ENCODE measurements at places on chromosomes 4 and X. TPM values are rescaled to one million over a fixed set of nuclear protein-coding genes. Genes with fewer than 3 reads are reported as not detected.

GRCh38 chrX:66833426-66833825, 194.5 kb upstream of the EDA2R start:
- no peaks in the 10 kb centered on the region for H3K4me1 ChIP-seq
- no peak overlapping the region for H3K4me3 ChIP-seq
- no peak for DNase-seq
- no peak overlapping the region for H3K27ac ChIP-seq
- H3K27me3 ChIP-seq = no peaks in the 10 kb centered on the region

DNA sequence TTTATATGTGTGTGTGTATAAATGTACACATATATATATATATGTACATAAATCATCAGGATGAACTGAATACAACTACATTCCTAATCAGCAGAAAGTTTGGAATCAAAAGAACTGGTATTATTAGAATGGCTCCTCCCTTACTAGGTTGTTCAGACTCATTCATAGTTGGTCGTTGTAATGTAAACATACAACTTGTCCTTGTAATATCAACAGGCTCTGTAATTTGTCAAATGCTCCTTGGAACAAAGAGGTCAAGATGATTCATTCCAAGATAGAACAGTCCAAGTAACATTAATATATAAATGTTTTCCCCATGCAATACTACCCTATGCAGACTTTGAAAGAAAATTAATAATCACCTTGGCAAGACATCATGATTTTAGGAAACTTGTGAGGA, 351.4 kb upstream of the SMIM31 start:
- no peak for DNase-seq
- H3K27ac ChIP-seq = no peak overlapping the region
- no peaks in the 10 kb centered on the region for H3K36me3 ChIP-seq
- no peaks in the 10 kb centered on the region for H3K27me3 ChIP-seq

GRCh38 chrX:154008521-154008920, 11.2 kb downstream of the IRAK1 start:
- H3K36me3 ChIP-seq = peaks cover 16% of the 10 kb centered on the region
- no peak overlapping the region for H3K27ac ChIP-seq
- H3K4me1 ChIP-seq = peaks cover 4% of the 10 kb centered on the region
- H3K27me3 ChIP-seq = peaks cover 62% of the 10 kb centered on the region
- DNase-seq = no peak

The FAM3A gene
- 19.1 TPM for total RNA-seq

GRCh38 chr4:7759216-7759615, 180.4 kb downstream of the AFAP1 start:
- peaks cover 15% of the 10 kb centered on the region for H3K4me1 ChIP-seq

GRCh38 chrX:31021537-31021936, 50.3 kb downstream of the FTHL17 start:
- no peak overlapping the region for H3K27ac ChIP-seq
- no peaks in the 10 kb centered on the region for H3K4me1 ChIP-seq
- H3K36me3 ChIP-seq = no peaks in the 10 kb centered on the region
- peak; percentile 91 for DNase-seq
- peaks cover 7% of the 10 kb centered on the region for H3K27me3 ChIP-seq

The FGA gene
- total RNA-seq = 0.49 TPM

DNA sequence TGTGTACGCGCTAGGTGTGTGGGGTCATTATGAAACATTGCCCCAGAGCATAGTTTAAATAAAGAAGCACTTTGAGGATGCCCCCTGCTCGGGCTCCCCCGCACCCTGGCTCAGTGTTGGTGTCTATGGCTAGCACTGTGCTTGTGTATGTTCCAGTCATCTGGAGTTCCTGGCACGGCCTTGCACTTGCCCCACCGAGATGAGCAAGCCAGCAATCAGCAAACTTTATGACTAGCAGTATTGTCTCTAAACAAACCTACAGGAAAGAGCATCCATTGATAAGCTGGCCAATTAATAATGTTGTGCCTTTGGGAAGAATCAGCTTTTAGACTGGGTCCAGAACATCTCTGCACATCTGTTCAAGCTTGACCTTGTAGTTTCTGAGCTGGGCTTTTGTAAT, 707 bp upstream of the SHROOM4 start:
- peaks cover 36% of the 10 kb centered on the region for H3K27me3 ChIP-seq
- peak overlapping the region; percentile 54 for H3K4me3 ChIP-seq
- H3K36me3 ChIP-seq = no peaks in the 10 kb centered on the region
- H3K4me1 ChIP-seq = peaks cover 8% of the 10 kb centered on the region

- H3K27me3 ChIP-seq = no peaks in the 10 kb centered on the region
- no peaks in the 10 kb centered on the region for H3K36me3 ChIP-seq
Measured at GRCh38 chr4:32135642-32136041, 1415.5 kb downstream of the PCDH7 start.

The PRSS12 gene
- 7.1 TPM for total RNA-seq

DNA sequence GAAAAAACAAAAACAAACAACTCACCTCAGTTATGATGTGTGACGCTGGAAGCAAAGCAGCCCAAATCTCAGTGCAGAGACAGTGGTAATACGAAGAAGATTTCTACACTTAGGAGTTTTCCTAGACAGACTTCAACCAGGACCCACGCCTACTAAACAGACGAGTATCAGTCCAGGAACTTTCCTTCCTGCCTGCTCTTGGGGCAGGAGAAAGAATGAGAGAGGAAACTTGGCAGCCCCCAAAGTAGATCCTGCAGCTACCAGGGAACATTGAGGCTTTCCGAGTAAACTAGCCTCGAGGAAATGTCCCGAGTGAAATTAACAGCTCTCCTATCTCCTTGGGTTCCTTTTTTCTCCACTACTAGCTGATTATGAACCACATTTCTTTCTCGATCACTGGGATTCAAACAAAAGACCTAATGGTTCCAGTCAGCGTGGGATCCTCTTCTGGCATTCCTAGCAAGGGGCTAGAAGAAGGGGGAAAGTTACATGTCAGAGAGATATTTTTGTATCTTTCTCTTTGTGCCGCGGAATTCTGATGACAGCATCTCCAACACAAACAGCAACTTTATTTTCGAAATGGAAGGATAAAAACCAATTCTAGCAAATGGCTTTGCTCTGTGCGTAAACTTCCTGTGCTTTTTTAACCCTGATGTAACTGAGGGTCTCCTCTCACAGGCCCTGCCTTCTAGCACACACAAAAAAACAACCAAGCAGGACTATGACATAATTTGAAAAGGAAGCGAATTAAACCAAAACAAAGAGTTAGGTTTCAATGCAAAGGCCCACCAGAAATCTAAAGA, 53.2 kb downstream of the PPM1K start:
- H3K27ac ChIP-seq = peak overlapping the region; percentile 96
- H3K4me1 ChIP-seq = peaks cover 7% of the 10 kb centered on the region
- H3K27me3 ChIP-seq = no peaks in the 10 kb centered on the region
- H3K36me3 ChIP-seq = no peaks in the 10 kb centered on the region
- H3K4me3 ChIP-seq = peak overlapping the region; percentile 35

The FGG gene
- 0.44 TPM for total RNA-seq

DNA sequence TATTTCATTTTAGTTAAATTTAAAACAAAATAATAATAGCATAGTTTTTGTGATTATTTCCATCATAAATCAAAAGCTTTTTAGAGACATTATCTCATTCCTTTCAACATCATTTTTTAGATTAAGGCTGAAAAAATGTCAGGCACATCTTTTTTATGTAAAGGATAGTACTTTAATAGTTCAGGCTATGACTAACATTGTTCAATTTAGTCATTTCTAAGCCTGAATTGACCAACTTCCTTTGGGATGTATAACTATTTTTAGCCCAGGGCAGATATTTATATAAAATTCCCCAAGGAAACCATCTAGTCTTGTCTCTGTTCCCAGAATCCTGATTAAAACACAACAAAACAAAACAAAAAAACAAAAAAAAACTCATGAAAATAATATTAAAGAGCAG, 145.6 kb upstream of the PCDH18 start:
- H3K27me3 ChIP-seq = no peaks in the 10 kb centered on the region
- H3K27ac ChIP-seq = no peak overlapping the region
- DNase-seq = peak; percentile 78
- H3K4me3 ChIP-seq = no peak overlapping the region

GRCh38 chrX:153662266-153662665, 11.3 kb downstream of the PNCK start:
- H3K27me3 ChIP-seq = peaks cover 27% of the 10 kb centered on the region
- H3K36me3 ChIP-seq = no peaks in the 10 kb centered on the region
- no peaks in the 10 kb centered on the region for H3K4me1 ChIP-seq
- no peak for DNase-seq
- H3K4me3 ChIP-seq = no peak overlapping the region
- no peak overlapping the region for H3K27ac ChIP-seq

The TENM3 gene
- 32.9 TPM for total RNA-seq

DNA sequence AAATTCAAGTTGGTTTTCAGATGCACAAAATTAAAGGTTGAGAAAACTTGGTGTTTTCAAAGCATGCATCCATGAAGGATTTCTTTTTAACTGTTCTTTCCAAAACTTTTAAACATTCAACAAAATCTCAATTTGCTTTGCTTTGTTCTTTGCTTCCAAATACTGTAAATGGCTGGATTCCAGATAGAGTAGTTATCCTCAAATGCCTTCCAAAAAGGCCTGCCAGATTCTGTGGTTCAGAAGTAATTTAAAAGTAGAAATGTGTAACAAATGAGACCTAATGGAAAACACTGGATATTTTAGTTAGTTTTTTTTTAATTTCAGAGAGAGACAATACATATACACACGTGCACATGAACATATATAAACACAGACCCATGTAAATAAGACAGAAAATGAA, 97.3 kb downstream of the NR3C2 start:
- no peaks in the 10 kb centered on the region for H3K36me3 ChIP-seq
- H3K4me1 ChIP-seq = peaks cover 4% of the 10 kb centered on the region
- DNase-seq = peak; percentile 88
- no peak overlapping the region for H3K4me3 ChIP-seq

- peak overlapping the region; percentile 82 for H3K4me3 ChIP-seq
- DNase-seq = peak; percentile 61
- peak overlapping the region; percentile 56 for H3K27ac ChIP-seq
- H3K27me3 ChIP-seq = peaks cover 4% of the 10 kb centered on the region
Measured at GRCh38 chr4:183906739-183907651, 1.9 kb downstream of the STOX2 start.

DNA sequence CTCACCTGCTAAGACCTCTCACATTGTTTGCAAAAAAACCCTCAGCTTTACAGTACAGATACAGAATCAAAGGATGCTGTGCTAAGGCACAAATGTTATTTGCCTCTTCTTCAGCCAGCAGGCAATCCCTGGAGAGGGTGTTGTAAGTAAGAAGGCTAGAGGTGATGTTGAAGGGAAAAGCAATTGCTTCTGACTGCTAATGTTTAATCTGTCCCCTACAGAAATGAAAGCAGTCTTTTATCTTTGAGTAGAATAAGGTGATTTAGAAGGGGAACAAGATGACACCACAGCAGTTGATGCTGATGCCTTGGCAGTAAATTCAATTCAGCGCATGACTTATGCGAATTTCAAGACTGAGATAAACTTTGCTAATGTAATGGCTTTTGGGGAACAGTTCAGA, 1064.8 kb upstream of the IGFBP7 start:
- no peak overlapping the region for H3K27ac ChIP-seq
- peak; percentile 45 for DNase-seq
- H3K36me3 ChIP-seq = no peaks in the 10 kb centered on the region
- H3K27me3 ChIP-seq = no peaks in the 10 kb centered on the region
- no peak overlapping the region for H3K4me3 ChIP-seq

The CSAG3 gene
- not detected for total RNA-seq

The DCAF12L2 gene
- 15.1 TPM for total RNA-seq

The VCX3B gene
- not detected for total RNA-seq

- H3K4me1 ChIP-seq = peaks cover 4% of the 10 kb centered on the region
- peaks cover 12% of the 10 kb centered on the region for H3K27me3 ChIP-seq
- no peak for DNase-seq
- no peaks in the 10 kb centered on the region for H3K36me3 ChIP-seq
- no peak overlapping the region for H3K27ac ChIP-seq
- H3K4me3 ChIP-seq = no peak overlapping the region
Measured at GRCh38 chrX:11349661-11350337, 56.6 kb downstream of the AMELX start.

DNA sequence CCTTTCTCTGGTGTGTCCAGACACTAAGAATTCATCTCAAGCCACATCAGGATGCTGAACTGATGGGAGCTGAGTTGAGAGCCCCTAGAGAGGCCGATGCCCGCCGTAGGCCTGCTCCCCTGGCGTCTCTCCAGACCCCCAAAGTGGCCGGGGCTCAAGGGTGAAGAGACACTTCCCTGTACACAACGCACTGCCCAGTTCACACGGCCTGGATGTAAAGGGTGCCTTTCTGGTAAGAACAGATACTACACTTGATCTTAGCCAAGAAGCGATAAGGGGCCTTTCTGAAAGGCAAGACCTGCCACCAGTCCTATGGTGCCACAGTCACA, 5.1 kb upstream of the TREX2 start:
- H3K27me3 ChIP-seq = no peaks in the 10 kb centered on the region
- H3K4me3 ChIP-seq = no peak overlapping the region
- DNase-seq = no peak
- peaks cover 10% of the 10 kb centered on the region for H3K36me3 ChIP-seq
- peaks cover 23% of the 10 kb centered on the region for H3K4me1 ChIP-seq

DNA sequence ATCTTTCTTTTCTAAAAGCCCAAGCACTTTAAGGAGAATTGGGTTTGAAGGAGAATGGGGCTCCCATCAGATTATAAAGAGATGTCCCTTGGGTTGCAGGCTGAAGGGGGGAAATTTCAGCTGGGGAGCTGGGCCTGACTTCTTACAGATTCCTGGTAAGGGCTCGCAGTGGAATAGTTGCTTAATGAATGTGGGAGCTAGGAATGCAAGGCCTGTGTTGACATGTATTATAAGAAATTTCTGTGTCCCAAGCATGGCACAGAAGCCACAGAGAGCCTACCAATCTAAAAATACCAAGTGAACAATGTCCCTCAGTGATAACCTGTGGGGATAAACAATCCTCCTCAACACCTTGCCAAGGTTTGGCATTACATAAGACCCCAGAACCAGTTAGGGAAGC, 39.3 kb upstream of the WNK3 start:
- no peaks in the 10 kb centered on the region for H3K4me1 ChIP-seq
- no peak for DNase-seq
- no peaks in the 10 kb centered on the region for H3K27me3 ChIP-seq
- H3K4me3 ChIP-seq = no peak overlapping the region

The DGAT2L6 gene
- not detected for total RNA-seq

The TLR10 gene
- total RNA-seq = 0.27 TPM

- no peak overlapping the region for H3K4me3 ChIP-seq
- no peak for DNase-seq
- H3K27ac ChIP-seq = no peak overlapping the region
Measured at GRCh38 chr4:68469482-68469881, 22.2 kb downstream of the TMPRSS11E start.

GRCh38 chr4:147942729-147943128, 210.8 kb downstream of the ARHGAP10 start:
- H3K27me3 ChIP-seq = no peaks in the 10 kb centered on the region
- H3K27ac ChIP-seq = no peak overlapping the region
- no peak for DNase-seq
- H3K36me3 ChIP-seq = peaks cover 21% of the 10 kb centered on the region
- H3K4me3 ChIP-seq = no peak overlapping the region

The NUDT10 gene
- total RNA-seq = 1.3 TPM

DNA sequence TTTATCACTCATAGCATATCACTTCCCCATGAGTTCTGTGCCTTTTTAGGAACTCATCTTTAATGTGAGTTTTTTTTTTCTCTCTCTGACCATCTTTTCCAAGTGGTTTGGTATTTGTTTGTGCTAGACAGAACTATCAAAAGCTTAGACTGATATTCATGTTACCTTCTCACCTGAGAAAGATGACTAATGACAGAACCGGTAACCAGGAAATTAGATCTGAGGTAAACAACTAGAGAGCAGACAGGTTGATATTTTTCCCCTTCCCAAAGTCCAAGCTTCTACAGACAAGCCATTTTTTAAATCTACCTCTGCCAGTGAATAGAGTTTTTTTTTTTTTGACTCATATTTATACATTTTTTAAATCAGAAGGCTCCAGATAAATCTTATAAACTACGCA, 17.0 kb upstream of the SRD5A3 start:
- DNase-seq = no peak
- H3K27ac ChIP-seq = no peak overlapping the region
- H3K4me3 ChIP-seq = no peak overlapping the region
- H3K4me1 ChIP-seq = no peaks in the 10 kb centered on the region
- no peaks in the 10 kb centered on the region for H3K36me3 ChIP-seq
- no peaks in the 10 kb centered on the region for H3K27me3 ChIP-seq

Measured in muscle of leg (tissue), 16 donors.